NCI-H526 treated with DMSO at 0.1 percent for 48 hours (cell line): ENCODE measurements at places on chromosomes 16 and 17.

DNA sequence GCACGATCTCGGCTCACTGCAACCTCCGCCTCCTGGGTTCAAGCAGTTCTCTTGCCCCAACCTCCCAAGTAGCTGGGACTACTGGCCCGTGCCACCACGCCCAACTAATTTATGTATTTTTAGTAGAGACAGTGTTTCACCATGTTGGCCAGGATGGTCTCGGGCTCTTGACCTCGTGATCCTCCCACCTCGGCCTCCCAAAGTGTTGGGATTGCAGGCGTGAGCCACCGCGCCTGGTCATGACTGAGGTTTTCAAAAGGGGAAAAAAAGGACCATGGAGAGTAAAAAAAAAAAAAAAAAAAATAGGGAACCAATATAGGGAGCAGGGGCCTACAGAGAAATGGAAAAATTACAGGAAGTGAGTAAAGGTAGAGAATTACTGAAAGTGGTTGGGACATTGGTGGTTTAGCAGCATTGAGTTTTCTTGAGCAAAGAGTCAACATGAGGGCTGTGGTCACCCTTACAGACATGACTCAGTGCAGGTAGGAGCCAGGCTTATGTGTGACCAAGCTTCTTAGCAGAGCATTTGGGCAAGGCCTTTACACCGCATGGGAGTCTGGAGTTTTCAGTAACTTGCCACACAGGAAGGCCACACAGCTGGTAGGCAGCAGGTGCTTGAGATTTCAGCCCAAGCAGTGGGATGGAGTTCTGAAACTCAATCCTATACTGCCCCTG, 447.3 kb downstream of the HS3ST3B1 start:
- DNase-seq, result no peak

- no peak for DNase-seq
Observed at GRCh38 chr17:74778960-74779359, 2.8 kb upstream of the NAT9 start.

DNA sequence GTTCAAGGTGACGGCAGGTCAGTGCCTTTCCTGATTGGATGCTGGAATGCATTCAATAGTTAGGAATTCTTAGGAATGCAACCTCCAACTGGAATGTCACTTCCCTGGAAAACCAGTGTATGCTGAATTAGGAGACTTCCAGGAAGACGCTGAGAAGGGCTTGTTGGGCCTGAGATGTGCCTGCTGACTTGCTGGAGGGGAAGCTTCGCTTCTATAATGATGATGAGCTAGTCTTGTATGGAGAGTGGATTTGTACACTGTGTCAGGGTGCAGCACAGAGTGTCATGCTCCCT, 45.6 kb downstream of the SMPD3 start:
- DNase-seq, result no peak

- DNase-seq, result no peak
Observed at GRCh38 chr17:13490906-13491482, 110.7 kb downstream of the HS3ST3A1 start.

GRCh38 chr16:46973207-46973995, at the start of gene DNAJA2:
Gene DNAJA2, minus strand, starts transcription at chr16:46973674. Its CDS starts 102 bp downstream, at chr16:46973572.
- DNase-seq, result peak; percentile 58

DNA sequence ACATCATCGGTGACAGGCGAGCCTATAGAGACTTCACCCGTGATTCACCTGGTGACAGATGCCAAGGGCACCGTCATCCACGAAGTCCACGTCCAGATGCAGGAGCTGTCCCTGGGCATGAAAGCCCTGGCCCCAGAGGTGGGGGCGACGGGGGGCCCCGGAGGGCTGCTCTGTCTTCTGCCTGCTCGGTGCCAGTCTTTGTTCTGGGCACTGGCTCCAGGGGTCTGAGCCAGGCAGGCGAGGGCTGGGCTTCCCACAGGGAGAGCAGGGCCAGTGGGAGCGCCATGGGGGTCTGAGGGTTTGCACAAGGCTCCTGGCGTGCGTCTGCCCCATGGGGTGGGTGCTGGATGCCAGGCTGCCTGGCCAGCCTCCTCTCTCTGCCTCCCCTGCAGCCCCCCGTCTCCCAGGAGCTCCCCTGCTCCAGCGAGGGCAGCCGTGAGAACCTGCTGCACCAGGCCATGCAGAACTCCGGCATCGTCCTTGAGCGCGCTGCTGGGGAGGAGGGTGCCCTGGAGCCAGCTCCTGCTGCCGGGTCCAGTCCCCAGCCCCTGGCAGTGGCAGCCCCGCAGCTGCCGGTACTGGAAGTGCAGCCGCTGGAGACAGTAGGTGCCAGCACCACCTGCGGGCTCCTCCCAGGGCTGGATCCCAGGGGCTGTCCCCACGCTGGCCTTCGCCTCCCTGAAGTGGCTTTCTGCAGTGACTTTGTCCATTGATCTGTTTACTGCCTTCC, 3.0 kb upstream of the DNASE1L2 start:
- DNase-seq, result no peak

DNA sequence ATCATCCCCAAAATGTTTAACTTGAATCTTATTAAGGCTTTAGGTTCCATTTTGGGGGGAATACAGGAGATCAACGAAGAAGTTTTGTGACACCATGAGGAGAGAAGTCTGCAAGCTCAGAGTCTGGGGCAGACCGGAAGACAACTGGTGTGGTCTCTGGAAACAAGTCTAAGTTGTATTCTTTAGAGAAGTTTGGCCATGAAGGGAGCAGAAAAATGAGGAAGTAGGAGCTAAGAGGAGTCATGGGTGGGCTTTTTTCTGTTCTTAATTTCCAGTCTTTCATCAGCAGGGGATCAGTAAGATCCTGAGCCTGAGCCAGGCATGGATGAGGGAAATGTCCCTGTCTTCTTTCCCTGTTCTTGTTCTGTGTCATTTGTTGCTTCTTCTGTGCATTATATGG, 35.8 kb upstream of the NF1 start:
- DNase-seq, result no peak

GRCh38 chr16:14187517-14188338, 116.6 kb downstream of the MRTFB start:
- DNase-seq, result no peak

DNA sequence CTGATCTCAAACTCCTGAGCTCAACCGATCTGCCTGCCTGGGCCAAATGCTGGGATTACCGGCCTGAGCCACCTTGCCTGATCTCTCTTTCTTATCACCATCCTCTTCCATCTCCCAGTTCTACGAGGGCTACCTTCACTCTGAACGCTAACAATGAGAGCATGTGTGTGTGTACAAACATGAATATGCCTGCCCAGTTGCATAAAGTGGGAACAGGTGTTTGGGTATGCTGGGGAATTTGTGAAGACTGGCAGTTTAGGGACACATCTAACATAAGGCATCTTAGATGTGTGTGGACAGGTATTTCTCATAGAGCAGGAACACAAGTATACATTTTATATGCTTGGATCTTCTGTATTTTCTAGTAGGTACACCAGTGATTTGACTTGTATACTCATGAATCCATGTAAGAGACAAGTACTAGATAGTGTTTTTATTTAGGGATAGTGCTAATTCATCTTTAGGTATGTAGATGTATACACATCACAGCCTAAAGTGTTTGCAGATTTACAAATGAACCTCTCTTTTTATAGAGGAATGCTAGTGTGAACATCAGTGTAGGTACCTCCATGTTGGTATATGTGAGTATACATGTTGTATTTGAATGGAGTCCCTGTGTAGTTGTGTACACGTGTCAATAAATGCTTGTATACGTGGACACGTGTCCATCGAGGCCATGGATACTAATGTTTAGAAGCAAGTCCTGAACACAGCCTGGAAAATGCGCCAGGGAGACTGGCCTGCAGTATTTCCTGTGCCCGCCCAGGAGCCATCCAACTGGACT, 1.2 kb upstream of the DLX4 start:
- DNase-seq, result no peak
